ENCODE measurements at places on chromosomes 4 and X.

- DNase-seq: no peak
Observed at GRCh38 chr4:98919996-98920395, 8.9 kb downstream of the EIF4E start.

DNA sequence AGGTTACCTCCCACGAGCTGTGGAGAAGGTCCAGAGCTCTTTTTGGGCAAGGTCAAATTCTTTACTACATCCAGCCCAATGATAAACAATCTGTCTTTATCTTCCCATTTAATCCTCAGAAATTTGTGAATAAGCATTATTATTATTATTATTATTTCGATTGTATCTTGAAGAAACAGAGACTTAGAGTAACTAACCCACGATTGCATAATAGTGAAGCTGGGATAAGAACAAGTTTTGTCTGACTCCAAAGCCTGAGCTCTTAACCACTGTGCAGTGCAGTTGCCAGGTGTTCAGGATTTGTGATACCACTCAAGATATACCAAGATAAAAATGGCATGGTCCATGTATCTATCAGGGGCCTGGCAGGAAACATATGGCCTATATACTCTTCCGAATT is 166.5 kb upstream of the LDB2 start:
- DNase-seq: no peak

DNA sequence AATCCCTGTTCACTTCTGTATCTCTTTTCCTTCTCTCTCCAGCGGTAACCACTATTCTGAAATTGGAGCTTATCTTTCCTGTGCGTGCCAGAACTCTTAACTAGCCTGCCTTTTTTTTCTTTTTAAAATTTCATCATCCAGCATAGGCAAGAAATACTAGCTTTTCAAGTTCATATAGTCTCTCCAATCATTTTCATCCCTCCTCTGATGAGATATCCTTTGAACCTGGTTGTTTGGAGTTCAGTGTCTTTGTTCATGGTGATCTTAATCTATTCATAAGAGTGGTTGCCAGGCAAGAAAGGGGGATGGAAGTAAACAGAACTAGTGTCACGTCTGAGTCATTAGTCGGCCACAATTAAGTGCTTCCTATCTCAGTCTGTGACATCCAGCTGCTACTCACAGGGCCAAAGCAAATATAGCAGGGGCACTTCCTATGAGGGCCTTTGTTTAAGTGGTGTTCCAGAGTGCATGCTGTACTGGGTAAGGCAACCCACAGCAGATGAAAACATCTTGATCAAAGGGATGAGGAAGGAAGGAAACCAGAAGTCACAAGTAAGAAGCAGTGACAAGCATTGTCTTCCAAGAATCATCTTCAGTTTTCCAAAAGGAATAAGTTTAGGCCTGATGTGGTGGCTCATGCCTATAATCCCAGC is 56.4 kb upstream of the XIAP start:
- no peak for DNase-seq

DNA sequence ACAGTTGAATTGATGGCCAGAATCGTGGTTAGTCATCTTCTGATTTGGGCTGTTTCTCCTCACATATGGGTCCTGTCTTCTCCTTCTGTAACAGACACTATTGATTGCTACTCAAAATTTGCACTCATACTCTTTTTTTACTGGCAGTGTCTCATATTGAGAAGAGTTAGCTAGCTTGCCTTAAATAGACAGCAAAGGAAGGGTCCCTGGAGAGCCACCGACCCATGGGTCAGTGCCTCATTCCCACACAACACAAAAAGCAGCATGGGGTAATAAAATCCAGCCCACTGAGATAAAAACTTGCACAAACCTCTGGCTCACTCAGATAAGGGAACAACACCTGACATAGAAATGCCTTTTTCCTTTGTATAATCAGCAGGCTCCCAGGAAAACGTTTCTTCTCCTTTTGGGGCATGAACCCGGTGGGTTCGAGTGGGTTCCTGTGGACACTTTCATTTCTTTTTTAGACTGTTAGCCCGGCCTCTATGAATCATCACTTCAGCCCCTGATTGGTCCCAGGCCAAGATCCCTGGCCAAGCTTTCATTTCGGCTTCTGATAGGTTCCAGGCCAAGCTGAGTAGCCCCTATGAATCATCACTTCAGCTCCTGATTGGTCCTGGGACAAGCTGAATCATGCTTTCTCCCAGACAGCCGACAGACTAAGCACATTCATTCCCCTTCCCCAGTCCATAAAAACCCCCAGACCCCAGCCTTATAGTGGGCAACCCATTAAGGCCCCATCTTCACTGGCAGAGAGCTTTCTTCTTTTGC is 408.1 kb downstream of the DCAF12L2 start:
- DNase-seq: no peak

DNA sequence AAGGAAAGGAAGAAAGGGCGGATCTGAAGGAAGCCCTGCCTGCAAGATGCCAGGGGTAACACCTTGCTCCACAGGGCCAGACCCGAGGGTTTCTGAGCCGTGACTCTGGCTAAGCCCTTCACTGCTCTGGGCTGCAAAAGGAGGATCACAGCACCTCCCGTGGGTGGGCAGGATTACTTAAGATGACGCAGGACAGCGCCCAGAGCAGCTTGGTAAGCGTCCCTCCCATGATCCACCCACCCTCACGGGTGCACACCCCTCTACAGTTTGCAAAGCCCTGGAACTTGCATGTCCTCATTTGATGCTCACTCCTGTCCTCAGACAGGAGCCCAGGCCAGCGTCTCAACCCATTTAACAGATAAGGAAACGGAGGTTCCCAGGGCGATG is 64.9 kb downstream of the CRMP1 start:
- no peak for DNase-seq

- DNase-seq: no peak
Observed at GRCh38 chr4:19540859-19541540, 710.7 kb upstream of the SLIT2 start.

GRCh38 chr4:124933521-124933920 is 221.0 kb upstream of the ANKRD50 start:
- no peak for DNase-seq

DNA sequence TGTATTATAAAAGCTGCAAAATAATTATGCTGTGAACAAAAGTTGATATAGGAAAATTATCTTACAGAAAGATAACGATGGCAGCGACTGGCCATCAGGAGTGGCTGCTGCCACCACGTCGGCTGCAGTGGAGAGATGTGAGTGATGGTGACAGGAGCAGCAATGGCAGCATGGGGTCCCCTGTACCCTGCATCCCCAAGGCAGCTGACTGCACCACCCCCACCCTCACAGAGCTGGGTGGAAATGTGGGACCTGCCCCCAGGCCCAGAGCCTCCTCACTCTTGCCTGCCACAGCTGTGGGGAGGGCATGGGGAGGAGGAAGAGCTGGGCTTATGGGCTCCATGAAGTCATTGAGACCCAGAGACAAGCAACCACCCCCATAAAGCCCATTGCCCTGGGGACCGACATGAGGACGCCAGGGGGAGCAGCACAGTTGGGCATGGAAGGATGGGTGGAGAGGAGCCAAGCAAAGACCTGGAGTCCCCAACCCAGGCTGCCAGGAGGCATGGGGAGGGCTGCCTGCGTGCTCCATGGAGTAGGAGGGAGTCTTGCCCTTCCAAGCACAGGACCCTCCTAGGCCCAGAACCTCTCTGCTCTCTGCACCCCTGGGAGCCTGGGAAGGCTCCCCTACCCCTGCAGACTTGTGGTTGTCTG is 1090.5 kb downstream of the PCDH18 start:
- no peak for DNase-seq

DNA sequence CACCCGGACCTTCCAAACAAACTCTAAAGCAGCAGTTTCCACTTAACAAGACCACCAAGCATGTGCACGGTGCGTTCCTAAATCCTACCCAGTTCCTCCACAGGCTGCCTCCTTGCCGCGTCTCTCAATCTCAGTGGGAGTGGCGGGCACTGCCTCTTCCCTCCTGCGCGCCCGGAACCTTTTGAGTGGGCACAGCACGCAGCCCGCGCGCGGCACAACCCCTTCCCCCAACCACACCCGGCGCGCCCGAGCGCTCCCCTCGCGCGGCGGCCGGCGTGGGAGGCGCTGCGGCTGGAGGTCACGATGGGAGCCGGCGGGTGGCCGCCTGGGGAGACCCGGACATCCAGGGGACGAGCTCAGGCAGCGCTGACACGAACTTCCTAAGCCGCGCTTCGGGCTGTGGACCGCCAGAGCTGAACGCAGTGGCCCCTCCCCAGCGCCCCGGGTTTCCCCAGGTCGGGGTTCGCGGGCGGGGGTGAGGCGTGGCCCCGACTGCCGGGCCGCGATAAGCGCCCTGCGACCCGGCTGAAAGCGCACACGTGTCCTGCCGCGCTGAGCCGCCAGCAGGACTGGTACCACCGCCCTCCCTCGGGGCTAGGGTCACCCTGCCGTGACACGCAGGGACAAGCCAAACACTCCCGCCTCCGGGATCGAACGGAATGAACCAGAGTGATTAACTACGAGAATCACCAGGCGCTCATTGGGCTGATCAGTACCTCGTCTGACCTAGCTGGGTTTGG is at the start of gene ABCG2:
Gene ABCG2 (minus strand): TSS at position 151 of the 740 bp plus-strand sequence. CDS start 18,644 bp downstream, outside the sequence.
- no peak for DNase-seq

DNA sequence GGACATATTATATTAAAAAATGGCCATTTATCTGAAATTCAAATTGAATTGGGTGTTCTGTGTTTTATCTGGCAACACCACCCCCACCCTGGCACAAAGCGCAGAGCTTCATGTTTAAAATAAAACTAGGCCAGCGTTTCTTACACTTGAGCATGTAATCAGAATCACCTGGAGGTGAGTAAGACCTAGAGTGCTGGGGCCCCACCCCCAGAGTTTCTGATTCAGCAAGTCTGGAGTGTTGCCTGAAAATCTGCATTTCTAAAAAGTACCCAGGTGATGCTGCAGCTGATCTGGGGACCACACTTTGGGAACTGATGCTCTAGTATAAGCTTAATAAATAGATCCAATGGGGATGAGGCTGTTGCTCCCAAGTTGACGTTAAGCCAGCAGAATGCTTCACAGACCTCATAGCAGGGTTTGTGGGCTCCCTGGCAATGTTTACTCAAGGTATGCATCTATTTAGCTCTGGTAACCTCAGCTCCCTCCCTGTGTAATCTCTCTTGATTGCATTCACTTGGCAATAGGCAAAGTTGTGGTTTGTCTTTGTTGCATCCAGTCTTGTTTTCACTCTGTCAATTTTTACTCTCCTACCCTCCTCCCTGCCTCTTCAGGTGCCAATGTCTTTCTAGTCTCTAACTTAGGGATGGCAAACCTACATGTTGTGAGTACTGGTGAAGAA is 99.8 kb upstream of the TEX13D start:
- DNase-seq: peak; percentile 61

GRCh38 chr4:151692821-151693673 is 67.8 kb downstream of the GATB start:
- DNase-seq: no peak

- DNase-seq: no peak
Observed at GRCh38 chr4:95165926-95166524, 382.7 kb downstream of the UNC5C start.

DNA sequence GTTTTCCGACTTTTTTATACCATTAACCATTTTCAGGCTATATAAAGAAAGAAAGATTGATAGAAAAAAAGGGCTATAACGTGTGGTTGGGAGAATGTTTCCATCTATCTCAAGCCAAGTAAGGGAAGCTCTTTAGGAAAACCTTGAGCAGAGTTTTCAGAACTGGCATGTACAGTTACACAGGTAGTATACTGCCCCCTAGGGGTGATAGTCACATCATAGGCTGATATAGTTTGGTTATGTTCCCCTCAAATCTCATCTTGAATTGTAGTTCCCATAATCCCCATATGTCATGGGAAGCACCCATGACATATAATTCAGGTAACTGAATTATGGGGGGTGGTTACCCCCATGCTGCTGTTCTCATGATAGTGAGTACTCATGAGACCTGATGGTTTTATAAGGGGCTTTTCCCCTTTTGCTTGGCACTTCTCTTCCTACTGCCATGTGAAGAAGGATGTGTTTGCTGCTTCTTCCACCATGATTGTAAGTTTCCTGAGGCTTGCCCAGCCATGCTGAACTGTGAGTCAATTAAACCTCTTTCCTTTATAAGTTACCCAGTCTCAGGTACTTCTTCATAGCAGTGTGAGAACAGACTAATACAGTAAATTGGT is 186.8 kb downstream of the TMA16 start:
- peak; percentile 29 for DNase-seq

GRCh38 chr4:177961761-177962380 is 519.6 kb upstream of the AGA start:
- no peak for DNase-seq

GRCh38 chr4:38842994-38843393 is 13.6 kb downstream of the TLR6 start:
- no peak for DNase-seq

- DNase-seq: no peak
Observed at GRCh38 chr4:11525085-11525484, 96.4 kb upstream of the HS3ST1 start.

- DNase-seq: no peak
Observed at GRCh38 chrX:28590396-28590795, 3.1 kb downstream of the IL1RAPL1 start.

GRCh38 chr4:21596521-21596920 is 352.1 kb downstream of the KCNIP4 start:
- no peak for DNase-seq

GRCh38 chr4:100034023-100034664 is 84.1 kb upstream of the H2AZ1 start:
- DNase-seq: no peak

GRCh38 chrX:123884809-123885408 is 25.1 kb downstream of the XIAP start:
- peak; percentile 16 for DNase-seq

- DNase-seq: no peak
Observed at GRCh38 chrX:13235930-13236329, 83.9 kb downstream of the ATXN3L start.

Measured in T-helper 1 cell (primary cell).